WERI-Rb-1 (cell line): ENCODE measurements at places on chromosomes 7 and 10.

- DNase-seq = no peak
These were observed 25.2 kb upstream of the FIGNL1 start for GRCh38 chr7:50475340-50475739.

GRCh38 chr10:50312464-50313437 lies 61.4 kb upstream of the ASAH2 start:
- DNase-seq = no peak

- no peak for DNase-seq
These were observed 5.2 kb upstream of the NKX6-2 start for GRCh38 chr10:132790934-132791829.

DNA sequence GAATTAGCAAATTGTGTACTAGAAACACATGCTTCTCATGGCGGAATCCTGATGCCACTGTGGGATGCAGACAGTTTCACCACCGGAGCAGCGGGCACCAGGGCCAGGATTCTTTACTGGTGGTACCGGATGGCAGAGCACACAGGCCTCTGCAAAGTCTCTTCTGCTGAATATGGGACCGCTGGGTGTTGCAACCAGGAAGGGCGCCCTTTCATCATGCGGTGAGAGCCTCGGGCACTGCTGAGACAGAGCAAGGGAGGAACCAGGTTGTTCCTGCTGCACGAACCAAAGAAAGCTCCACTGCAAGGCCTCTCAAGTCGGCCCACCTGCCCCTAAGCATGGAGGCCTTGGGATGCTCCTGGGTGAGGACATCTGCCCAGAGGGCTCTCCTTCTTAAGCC lies 57.0 kb upstream of the NMT2 start:
- DNase-seq = no peak

- peak; percentile 57 for DNase-seq
These were observed 724.6 kb downstream of the AUTS2 start for GRCh38 chr7:70322856-70323255.

DNA sequence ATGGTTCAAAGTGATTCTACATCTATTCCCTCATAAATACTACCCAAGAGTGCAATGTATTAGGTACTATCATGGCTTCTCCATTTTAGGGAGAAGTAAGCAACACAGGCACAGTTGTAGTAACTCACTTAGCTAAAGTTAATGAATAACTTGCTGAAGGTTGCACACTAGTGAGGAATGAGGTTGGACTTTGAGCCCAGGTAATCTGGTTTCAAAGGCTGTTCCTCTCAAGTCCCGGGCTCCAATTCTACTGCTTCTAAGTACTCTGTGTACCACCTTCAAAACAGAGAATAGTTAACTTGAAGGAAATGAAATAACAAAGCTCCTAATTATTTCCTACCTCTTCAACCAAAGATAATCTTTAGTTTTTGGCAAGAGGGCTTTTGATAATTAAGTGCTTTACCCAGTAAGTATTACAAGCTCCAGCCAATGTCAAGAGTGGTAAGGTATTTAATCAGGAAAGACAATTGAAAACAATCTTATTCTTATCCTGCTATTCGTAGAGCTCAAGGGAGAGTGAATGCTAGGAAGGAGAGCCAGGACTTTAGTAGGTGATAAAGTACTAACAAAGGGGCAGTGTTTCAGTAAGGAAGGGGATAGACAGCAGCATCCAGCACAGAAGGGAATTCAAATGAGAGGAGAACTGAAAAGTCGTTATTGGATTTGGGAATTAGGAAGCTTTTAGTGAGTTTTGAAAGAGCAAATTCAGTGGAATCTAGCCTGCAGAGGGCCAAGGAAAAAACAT lies 158.2 kb upstream of the PTPRZ1 start:
- no peak for DNase-seq

DNA sequence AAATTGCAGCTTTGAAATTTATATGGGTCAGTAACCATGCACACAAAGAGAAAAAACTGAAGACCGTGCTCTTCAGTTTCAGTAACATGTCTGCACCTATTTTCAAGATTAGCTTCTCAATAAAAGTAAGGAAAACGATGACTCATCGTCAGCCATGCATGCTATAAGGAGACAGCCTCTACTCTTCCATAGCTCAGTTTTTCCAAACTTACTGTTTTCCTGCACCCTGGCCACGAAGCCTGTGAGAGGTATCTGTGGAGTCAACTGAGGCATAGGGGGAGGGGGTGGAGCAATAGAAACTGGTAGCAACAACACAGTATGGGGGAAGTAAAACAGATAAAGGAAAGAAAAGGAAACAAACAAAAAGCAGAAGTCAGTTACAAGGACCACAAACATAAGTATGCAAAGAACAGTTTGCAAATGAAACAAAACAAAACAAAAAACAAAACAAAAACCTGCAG lies 58.0 kb downstream of the PDSS1 start:
- DNase-seq = no peak

- no peak for DNase-seq
These were observed 156.1 kb upstream of the CTBP2 start for GRCh38 chr10:125316436-125316835.

- DNase-seq = no peak
These were observed 2.9 kb downstream of the RBP4 start for GRCh38 chr10:93598157-93598556.

- no peak for DNase-seq
These were observed 39.5 kb downstream of the CNPY1 start for GRCh38 chr7:155506854-155507337.

GRCh38 chr10:44039599-44039998 lies 345.3 kb downstream of the CXCL12 start:
- no peak for DNase-seq

- no peak for DNase-seq
These were observed 132.9 kb downstream of the BAMBI start for GRCh38 chr10:28810057-28810870.

DNA sequence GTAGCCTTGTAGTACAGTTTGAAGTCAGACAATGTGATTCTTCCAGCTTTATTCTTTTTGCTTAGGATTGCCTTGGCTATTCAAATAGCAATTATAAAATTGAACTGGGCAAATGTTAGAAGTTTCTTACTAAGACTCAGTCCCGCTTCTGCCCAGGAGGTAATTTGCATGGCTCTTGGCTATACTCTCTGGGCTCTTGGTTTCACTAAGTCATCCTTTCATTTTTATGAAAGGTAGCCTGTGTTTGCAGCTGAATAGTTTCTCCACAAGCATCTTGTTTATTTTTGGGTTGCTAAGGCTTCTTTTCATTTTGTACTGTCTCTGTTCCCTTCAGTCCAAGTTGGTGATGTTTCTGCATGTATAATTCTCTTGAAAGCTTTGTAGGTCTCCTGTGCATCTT lies 340.6 kb downstream of the SH2D4B start:
- no peak for DNase-seq

DNA sequence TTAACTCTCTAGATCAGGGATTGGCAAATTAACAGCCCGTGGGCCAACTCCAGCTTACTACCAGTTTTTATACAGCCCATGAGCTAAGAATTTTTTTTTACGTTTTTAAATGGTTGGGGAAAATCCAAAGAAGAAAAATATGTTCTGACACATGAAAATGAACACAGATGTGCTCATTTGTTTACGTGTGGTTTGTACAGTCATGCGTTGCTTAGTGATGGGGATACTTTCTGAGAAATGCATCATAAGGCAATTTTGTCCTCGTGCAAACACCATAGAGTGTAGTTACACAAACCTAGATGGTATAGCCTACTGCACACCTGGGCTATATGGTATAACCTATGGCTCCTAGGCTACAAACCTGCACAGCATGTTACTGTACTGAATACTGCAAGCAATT lies 8.3 kb upstream of the SMKR1 start:
- no peak for DNase-seq

DNA sequence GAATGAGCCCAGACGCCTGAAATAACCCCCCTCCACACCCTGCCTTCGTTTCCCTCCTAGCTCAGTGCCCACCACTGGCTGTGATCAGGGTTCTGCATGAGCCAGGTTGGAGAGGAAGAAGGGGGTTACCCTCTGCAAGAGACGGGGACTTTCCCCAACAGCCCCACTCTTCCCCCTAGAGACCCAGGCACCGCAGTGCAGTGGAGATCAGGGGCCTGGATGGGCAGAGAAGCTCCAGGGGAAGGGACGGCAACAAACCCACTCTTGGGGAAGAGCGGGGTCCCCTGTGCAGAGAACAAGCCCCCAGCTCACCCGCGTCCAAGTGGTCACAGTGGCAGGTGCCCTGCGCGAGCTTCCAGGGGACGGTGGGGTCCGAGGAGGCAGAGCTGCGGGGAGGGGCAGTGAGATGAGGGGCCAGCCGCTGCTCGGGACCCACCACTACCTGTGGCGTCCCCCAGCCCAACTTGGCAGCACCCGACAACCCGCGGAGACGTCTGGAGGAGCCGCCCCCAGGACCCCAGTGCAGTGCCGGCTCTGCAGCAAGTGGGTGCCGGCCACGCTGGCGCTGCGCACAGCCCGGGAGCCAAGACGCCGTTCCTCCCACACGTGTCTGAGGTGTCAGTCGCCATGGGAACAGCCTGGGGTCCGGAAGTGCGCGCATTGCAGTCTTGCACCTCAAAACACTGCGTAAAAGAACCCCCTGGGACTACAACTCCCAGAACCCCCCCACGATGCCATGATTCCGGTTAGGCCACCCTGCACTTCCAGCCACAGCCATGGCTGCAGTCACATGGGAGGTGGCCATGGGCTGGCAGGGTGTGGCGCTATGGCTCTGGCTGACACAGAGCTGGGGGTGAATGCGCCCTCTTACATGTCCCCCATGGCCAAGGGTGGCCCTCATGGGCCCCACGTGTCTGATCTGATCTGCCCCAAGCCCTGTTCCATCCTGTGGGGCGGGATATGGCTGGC lies 45.8 kb upstream of the WIPI2 start:
- no peak for DNase-seq

- DNase-seq = no peak
These were observed 3.3 kb upstream of the CYP51A1 start for GRCh38 chr7:92137557-92137956.

- DNase-seq = no peak
These were observed 339.9 kb upstream of the PODXL start for GRCh38 chr7:131896165-131896863.

- DNase-seq = no peak
These were observed 35.8 kb upstream of the COBL start for GRCh38 chr7:51352174-51353100.

- no peak for DNase-seq
These were observed 247.4 kb downstream of the PTEN start for GRCh38 chr10:88110822-88111221.

DNA sequence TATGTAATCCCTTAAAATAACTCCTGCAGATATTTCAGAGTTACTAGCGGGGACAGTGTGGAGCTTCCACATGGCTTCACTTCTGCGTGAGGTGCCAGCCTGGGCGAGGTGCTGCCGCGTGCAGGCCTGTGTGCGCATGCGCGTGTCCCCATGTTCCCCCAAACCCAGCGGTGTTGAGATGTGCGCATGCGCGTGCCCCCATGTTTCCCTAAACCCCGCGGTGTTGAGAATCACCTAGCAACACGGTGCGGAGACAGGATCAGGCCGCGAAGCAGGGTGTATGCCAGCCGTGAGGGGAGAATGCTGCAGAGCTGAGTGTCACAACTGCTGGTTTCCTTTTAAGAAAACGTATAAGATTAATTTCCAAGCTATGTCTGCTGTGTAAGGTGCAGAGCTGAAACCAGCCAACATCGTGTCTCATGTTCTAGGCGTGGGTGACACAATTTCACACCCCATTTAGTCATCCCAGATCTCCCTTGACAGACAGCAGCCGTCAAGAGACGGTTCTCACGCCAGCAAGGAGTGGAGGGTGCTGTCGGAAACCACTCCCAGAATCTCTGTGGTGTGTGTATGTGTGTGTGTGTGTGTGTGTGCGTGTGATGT lies 71.9 kb upstream of the ADARB2 start:
- DNase-seq = no peak

DNA sequence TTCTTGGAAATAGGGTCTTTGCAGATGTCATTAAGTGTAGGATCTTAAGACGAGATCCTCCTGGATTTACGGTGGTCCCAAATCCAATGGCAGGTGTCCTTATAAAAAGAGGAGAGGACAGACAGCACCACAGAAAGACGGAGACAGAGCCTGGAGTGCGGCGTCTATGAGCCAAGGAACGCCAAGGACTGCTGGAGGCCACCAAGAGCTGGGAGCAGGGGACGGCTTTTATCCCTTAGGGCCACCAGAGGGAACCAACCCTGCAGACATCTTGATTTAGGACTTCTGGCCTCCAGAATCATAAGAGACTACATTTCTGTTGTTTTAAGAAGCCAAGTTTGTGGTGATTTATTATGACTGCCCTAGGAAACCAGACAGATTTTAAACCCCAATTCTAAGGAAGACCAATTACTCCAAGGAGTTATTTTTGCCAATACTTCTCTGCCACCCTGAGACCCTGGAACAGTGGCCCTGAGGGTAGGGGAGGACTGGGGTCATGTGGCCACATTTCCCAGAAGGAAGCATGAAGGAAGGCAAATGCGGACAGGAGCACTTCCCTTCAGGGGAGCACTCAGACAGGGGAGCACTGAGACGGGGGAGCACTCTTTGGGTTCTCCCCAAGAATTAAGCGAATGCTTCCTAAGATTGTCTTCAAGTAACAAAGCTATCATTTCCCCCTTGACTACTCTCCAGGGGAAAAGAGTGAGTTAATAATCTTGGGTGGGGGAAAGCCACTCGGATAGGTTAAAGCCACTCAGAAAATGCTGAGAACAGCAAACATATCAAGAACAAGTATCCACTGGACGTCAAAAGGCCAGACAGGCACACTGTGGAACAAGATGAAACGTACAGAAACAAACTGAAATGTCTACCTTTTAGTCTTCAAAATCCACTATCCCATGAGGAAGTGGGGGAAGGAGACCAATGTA lies 67.5 kb downstream of the CHST15 start:
- DNase-seq = peak; percentile 37

GRCh38 chr7:3431306-3431705 lies 130.3 kb downstream of the SDK1 start:
- no peak for DNase-seq

DNA sequence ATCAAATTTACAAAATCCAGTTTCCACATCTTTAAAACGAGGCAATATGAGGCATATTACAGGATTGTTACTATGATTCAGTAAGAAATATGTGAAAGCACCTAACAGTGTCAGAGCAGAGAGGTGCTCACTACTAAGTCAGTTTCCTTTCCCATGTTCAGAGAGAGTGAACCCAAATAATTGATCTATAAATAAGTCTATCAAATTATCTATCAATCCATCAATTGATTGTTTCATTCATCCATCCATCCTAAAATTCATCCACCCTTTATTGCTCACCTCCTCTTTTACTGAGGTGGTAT lies 340.8 kb downstream of the SUGCT start:
- DNase-seq = no peak

DNA sequence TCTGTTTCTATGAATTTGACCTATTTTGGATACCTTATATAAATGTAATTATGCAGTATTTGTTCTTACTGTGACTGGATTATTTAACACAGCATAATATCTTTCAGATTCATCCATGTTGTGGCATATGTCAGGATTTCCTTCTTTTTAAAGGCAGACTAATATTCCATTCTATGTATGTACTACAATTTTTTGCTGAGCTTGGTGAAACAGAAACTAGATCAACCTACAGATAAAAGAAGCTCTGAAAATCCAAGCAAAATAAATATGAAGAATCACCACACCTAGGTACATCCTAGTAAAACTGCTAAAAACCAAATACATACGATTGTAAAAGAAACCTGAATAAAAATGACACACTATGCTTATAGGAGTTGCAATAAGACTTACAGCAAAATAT lies 300.5 kb downstream of the HTR7 start:
- no peak for DNase-seq
